ENCODE measurements at places on chromosomes 16 and 17. TPM values are rescaled to one million over a fixed set of nuclear protein-coding genes. Genes with fewer than 3 reads are reported as not detected.

Gene ARHGAP23
- total RNA-seq = 41.0 TPM

Gene MYH2
- total RNA-seq = not detected

Gene SDF2
- total RNA-seq = 41.3 TPM

Gene RNF222
- total RNA-seq = not detected

Gene CDT1
- 160 TPM for total RNA-seq

Gene SRL
- total RNA-seq = not detected

- DNase-seq = no peak
These were observed 13.9 kb downstream of the SNN start for GRCh38 chr16:11681976-11682654.

DNA sequence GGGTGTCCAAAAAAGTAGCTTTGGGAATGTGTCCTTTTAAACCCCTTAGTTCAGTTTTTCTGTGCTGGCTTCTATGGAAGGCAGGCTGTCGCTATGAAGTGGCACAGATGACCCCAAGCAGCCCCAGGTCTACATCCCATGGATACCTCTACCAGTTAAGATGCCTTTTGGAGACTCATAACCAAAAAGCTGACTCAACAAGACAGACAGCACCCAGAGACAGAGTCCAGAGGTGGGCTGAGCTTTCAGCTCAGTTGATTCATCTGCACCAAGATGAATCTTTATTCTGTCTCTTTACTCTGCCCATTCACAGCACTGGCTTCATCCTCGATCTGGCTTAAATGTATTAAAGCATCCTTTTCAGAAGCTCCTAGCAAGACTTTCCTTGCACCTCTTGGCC, 29.8 kb upstream of the RBBP6 start:
- no peak for DNase-seq

DNA sequence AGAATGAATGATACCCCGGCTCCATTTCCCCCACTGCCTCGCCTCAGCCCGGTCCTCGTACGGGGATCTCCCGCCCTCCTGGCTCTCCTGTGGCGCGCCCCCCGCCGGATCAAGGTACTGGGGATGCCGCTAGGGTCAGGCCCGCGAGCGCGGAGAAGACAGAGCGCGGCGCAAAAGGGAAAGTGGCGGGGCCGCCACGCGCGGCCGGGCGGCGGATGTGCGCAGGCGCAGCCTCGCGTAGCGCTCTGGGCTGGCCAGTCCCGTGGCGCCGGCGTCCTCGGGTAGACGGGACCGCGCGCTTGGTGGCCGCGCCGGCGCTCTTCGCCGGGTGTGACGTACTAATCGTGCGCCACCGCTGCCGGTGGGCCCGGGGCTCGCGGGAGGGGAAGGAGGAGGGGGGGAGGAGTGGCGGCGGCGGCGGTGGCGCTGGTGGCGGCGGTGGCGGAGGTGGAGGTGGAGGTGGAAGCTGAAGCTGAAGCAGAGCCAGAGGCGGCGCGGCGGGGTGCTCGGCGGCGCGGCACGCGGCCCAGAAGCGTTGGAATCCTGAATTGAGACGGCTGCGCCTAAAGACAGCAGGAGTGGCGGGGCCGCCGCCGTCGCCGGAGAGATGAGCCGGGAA, at the start of gene SENP3:
SENP3 (plus strand) TSS at position 331 of the 619 bp plus-strand sequence. CDS start 1,158 bp downstream, outside the sequence.
- peak; percentile 73 for DNase-seq

GRCh38 chr16:4232541-4233386, 9.1 kb downstream of the SRL start:
- DNase-seq = no peak

- DNase-seq = no peak
These were observed 58.1 kb downstream of the METRNL start for GRCh38 chr17:83137523-83137922.

DNA sequence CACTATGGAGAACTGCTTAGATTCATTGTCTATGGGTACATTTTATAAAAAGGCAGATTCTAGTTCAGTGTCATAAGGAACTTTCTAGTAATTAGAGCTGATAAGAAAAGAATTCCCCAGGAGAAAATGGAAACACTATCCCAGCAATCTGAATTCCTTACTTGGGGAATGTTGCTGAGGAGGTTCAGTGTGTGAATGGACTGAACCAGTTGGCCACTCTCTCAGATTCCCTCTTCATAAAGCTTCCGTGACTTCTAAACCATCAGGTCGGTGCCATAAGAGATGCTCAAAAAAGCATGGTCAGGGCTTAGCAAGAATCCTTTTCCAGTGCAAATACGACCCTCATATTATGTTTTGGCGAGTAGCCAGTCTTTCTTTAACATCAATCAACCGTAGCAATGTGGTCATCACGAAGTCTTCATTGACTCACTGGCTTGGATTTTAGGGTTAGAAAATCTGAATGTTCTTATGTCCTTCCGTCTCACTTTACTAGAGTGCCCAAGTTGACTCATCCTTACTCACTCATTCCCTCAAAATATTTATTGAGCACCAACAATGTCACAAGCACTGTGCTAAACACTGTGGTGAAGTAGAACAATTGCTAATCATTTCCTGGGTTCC, 102.7 kb upstream of the HLF start:
- peak; percentile 94 for DNase-seq

DNA sequence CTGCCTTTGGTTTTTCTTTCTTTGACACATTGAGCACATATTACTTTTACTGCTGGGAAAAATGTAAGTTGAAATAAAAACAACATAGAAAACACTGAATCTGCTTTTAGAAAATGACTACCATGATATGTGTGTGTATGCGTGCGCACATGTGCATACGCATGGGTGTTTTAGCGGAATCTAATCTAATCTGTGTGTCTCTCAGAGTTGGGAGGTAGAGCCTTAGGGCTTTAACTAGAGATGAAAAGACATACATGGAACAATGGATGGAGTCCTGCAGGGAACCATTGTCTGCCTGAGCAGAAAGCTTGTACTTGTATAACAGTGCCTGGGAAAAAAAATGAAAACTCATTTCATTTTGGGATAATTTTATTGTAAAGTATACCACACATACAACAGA, 12.4 kb downstream of the SLFN5 start:
- no peak for DNase-seq

GRCh38 chr16:65102326-65102725, 19.5 kb downstream of the CDH11 start:
- no peak for DNase-seq

- DNase-seq = no peak
These were observed 41.7 kb downstream of the SMPD3 start for GRCh38 chr16:68406458-68407152.

- DNase-seq = no peak
These were observed 68.2 kb upstream of the CHMP6 start for GRCh38 chr17:80923211-80924110.

DNA sequence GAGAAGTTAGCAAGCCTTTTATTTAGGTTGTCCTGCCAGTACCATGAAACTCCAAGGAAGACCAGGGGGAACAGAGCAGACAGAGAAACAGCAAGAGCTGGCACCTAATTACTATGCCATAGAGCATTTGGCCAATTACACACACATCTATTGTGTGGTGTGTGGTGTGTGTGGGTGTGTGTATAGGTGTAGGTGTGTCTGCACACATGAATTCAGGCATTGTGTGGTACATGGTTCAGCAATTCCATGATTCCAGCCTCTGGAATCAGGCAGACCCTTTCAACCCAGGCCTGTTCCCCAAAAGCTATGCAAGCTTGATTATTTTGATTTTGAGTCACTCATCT, 25.7 kb downstream of the IQCK start:
- DNase-seq = no peak
